ENCODE measurements at places on chromosomes 4 and X.

GRCh38 chrX:14963447-14964236 is 90.4 kb downstream of the MOSPD2 start:
- DNase-seq: no peak

GRCh38 chrX:14618177-14618965 is 89.0 kb downstream of the GLRA2 start:
- DNase-seq: no peak

GRCh38 chr4:110224812-110225211 is 26.4 kb upstream of the ELOVL6 start:
- DNase-seq: no peak

- no peak for DNase-seq
Measured at GRCh38 chr4:140078366-140078765, 75.6 kb downstream of the MAML3 start.
